NCI-H1092 (cell line): ENCODE measurements at places on chromosomes 7 and 10.

GRCh38 chr7:91293840-91294239 is 29.6 kb downstream of the FZD1 start:
- no peak for DNase-seq

DNA sequence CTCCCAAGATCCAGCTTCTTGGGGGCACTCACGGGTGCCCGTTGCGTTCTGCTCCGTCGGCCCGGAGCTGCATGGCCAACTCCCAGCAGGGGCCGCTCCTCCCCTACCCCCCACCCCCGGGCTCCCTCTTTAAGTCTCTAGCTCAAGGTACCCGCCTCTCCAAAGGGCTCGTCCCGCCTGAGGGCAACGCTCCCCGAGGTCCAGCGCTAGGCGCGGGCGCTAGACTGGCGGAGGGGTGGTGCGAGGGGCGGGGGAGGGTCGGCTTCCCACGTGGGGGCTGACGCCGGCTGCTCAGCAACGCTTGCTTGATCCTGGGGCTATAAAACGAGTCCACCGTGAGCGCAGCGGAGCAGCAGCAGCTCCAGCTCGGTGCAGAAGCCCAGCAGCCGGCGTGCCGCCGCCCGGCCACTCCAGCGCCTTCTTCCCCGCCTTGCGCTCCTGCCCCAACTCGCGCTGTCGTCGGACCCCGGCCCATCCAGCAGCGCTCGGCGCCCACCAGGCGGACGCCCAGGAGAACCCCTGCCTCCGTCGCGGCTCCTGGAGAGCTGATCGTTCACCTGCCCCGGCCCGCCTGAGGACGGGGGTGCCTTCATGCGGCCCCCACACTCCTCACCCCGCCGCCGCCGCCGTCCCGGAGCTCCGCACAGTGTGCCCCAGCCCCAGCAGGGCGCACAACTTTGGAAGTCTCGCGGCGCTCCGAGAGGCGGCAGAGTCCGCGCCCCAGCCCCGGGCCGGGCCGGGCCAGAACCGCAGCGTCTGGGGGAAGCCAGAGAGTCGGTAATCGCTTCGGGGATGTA is at the start of gene ADRA2A:
Gene ADRA2A (plus strand): TSS at position 348 of the 797 bp plus-strand sequence. CDS start 968 bp downstream, outside the sequence.
- DNase-seq = no peak

DNA sequence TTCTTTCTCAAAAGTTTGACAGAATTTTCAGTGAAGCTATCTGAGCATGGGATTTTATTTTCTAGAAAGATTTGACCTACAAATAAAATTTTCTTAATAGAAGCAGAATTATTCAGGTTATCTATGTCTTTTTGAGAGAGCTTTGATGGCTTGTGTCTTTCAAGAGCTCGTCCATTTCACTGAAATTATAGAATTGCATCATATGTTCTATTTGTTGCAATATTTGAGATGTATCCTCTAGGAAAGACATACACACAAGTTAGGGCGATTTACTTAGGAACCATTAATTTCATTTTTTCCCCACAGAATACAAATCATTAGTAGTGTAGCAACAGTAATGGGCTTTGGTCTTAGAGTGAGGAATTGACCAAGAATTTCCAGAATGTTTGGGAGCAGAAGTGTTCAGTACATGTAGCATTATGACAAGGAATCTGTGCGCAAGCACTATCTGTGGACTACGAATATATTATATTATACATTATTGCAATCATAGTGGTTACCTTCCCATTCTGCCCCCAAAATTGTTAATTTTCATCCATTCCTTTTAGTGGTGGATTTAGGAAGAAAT is 12.8 kb upstream of the COL17A1 start:
- no peak for DNase-seq

GRCh38 chr7:151453326-151453791 is 13.4 kb upstream of the CRYGN start:
- DNase-seq = no peak

GRCh38 chr7:37986908-37987330 is 66.5 kb downstream of the EPDR1 start:
- no peak for DNase-seq

GRCh38 chr7:140342727-140343514 is 55.4 kb downstream of the SLC37A3 start:
- no peak for DNase-seq

DNA sequence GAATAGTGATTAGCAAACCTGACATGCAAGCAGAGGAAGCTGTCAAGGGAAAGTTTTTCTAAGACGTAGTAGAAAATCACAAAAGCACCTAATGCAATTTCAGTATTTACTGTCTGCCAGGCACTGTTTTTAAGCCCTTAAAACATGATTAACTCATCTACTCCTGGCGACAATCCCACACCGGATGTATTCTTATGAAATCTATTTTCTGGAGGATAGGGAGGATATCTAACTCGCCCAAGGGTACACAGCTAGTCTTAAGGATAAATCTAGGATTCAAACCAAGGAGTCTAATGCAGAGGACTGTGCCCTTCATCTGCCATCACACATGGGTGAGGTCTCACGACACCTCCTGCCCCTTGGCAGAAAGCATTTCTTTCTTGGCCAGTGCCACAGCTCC is 47.8 kb upstream of the FIGNL1 start:
- DNase-seq = no peak

GRCh38 chr10:91856637-91857036 is 52.6 kb downstream of the FGFBP3 start:
- DNase-seq = no peak

DNA sequence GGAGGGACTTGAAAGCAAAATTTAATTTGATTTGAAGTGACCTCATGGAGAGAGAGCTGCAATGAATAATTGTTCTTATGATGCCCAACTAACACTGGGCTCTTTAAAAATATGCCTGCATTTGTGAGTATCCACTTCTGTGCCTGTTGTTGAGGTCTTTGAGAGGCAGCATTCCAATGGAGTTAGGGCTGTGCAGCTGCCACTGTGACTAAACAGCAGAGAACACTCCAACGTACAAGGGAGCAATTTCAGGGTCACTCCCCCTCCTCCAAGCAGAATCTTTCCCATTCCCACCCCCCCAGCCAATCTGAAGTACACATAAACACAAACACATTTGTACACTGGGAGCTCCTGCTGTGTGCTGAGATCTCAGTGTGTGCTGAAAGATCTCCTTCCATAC is 28.0 kb upstream of the GSAP start:
- no peak for DNase-seq

GRCh38 chr10:18368273-18368672 is 228.0 kb downstream of the CACNB2 start:
- no peak for DNase-seq

DNA sequence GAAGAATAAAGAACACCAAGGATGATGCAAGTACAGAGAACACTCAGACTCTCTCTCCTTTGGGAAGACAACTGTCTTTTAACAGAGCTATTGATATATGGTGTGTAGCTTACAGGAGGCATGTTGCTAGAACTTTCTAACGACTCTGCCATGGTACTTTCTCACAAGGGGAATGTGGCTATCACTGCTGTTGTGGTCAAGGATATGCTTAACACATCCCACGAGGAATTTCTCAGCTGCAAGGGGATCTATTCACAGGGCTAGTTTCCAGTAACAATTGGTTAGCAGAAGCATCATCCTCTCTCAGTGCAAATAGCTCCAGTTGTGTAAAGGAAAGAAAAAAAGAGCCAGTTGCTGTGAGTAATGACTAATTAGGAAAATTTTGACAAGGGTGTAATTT is 826.0 kb downstream of the SORCS1 start:
- DNase-seq = no peak

DNA sequence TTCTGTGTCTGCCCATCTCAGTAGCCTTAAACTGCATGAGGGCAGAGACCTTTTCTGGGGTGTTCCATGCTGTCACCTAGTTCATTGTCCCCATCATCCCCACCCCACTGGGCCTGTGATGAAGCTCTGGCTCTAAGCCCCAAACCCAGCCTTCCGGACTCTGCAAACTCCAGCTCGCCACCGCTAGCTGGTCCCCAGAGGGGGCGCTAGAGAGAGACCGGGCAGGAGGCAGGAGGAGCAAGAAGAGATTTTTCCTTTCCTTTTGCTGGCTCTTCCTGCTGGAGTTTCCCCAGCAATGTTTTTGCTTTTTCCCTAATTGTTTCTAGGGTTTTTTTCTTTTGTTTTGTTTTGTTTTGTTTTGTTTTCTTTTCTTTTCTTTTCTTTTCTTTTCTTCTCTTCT is 234.4 kb downstream of the TEX36 start:
- no peak for DNase-seq

GRCh38 chr10:104678658-104679057 is 37.6 kb downstream of the SORCS3 start:
- no peak for DNase-seq

DNA sequence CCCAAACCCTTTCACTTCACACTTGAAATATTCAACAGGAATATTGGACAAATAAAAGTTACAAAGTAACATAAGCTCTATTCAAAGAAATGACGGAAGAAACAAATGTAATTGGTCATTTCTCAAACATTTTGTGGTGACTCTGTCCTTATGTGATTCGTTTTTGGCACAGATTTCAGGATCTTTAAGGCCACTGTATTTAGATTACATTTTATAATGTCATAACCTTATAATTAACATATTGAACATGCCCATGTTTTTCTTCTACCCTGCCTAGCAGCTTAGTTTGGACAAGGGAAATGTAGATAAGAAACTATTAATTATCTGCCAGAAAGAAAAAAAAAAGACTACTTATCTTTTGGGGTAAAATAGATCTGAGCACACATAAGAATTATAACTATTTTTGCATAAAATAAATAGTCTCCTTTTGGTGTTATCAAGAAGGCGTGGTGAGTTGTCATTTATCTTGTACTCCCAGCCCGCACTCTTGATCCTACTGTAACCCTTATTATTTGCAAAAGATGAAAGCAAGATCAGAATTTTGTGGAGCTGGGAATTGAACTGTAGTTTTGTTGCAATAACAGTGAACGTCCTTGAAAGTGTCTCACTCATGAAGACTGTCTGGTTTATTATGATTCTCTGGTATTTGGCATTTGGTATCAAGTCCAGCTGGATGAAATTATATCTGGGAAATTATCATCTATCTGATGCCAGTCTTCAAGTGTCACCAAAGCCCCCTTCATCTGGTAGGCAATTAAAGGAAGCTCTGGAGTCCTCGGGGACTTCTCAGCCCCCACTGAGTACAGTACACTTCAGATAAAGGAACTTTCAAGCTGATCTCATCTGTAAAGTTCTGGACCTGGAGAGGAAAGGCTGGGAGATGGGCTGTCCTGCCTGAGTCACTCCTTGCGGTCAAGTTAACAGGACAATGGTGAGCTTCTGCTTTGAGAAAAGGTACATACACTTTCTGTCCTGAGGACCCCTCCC is 175.7 kb upstream of the INHBA start:
- DNase-seq = no peak

DNA sequence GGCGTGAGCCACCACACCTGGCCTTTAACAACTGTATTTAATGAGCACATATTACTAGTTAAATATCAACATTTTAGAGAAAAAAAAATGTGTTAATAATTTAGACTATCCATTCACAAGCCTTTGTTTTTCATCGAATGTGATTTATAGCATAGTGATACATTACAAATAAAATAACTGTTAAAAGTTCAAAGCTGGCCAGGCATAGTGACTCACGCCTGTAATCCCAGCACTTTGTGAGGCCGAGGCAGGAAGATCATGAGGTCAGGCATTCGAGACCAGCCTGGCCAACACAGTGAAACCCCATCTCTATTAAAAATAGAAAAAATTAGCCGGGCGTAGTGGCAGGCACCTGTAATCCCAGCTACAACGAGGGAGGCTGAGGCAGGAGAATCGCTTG is 72.7 kb downstream of the HACD1 start:
- DNase-seq = no peak

- DNase-seq = no peak
Observed at GRCh38 chr10:32109603-32110002, 53.4 kb upstream of the KIF5B start.

GRCh38 chr7:105656922-105657521 is 75.7 kb upstream of the EFCAB10 start:
- DNase-seq = no peak

DNA sequence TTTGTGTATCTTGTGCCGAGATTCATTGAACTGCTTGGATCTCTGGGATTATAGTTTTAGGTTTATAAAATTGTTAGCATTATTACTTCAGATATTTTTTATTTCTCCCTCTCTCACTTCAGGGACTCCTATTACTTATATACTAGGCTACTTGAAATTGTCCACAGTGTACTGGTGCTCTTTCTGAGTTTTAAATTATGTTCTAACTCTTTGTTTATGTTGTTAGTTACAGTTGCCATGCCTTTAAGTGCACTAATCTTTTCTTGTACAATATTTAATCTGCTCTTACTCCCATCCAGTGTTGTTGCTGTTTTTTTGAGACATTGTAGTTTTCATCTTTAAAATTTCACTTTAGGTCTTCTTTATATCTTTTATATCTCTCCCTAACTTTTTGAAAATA is 13.1 kb downstream of the PLEKHS1 start:
- no peak for DNase-seq

DNA sequence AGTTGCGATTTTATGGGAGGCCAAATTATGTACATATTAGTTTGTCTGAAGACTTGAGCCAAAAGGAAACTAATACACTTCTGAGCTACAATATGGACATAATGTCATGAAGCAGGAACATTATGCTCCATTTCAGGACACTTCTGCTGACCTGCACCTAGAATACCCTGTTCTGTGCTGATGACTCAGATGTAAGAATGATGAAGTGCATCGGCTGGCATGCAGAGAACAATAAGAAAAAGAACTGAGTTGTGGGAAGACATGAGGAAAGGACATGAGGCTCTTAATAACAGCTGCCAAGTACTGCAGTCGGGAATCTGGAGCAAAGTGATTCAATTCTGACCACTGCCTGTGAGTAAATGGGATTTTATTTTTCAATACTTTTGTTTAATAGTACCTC is 192.9 kb upstream of the VSTM2A start:
- no peak for DNase-seq

- peak; percentile 45 for DNase-seq
Observed at GRCh38 chr7:131040467-131040932, 287.2 kb upstream of the MKLN1 start.

- DNase-seq = no peak
Observed at GRCh38 chr7:87209295-87209924, 10.1 kb downstream of the TMEM243 start.

- no peak for DNase-seq
Observed at GRCh38 chr7:77684030-77684429, 12.2 kb upstream of the RSBN1L start.
